Fibroblast of skin of back (primary cell): ENCODE measurements at places on chromosomes 3 and 15.

DNA sequence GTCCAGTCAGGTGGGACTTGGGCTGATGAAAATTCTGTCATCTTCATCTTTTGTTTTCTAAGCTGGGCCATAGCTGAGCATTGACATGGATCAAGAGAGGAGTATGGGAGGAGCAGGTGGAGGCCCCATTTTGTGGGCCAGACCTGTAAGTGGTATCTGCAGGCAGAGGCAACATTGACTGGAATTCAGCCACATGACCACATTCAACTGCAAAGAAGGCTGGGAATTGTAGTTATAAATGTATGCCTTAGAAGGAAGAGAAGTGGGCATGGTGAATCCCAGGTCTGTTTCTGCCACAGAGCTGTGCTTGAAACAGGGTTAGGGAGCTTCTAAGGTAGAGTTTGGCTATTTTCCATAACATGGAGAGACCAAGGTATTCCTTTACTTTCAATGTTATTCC, 11.4 kb downstream of the KCNAB1 start:
- DNase-seq, result no peak

DNA sequence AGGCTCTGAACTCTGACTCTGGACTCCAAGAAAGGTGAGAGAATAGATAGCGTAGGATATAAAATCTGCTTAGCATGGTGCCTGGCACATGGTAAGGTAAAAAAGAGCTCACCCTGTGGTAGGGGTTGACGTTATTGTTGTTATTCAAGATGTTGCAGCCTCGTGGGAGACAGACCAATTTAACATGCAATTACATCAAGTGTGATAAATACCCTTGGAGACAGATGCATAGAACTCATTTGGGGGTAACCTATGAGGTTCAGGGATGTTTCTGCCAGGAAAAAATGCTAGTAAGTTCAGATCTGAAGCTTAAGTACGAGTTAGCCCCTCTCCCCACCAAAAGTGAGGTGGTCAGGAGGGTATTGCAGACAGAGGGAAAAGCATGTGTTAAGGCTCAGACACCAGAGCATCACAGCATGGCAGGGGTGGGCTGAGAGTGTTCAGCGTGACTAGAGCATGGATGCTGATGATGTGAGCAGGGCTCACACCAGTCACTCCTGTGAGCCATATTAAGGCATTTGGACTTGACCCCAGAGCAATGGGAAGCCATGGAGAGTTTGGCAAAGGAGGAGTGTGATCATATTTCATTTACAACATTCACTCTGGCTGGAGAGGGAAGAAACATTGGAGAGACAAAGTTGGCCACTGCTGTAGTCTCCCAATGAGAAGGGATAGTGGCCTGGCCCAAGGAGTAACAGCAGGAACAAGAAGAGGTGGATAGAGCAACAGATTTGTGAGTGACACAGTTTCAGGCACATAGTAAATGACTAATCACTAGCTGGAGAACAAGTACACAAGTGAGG, 181.0 kb downstream of the UACA start:
- DNase-seq, result peak; percentile 39

GRCh38 chr3:127233371-127233770, 40.4 kb downstream of the PRR23E start:
- DNase-seq, result peak; percentile 13

DNA sequence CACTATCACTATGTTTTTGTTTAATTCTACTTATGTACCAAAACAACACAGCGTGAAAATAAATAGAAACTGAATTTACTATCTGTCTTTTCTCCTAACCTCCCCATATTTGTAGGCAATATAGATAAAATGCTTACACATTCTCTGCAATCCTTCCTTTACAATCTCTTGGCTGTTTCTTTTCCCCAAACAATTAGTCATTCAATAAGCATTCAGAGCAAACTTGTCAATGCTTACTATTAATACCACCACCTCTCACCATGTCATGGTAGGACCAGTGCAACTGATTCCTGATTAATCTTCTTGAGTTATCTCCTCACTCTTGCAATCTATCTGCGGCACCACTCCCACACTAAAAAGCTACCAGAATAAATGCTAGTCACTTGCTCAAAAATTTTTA, 74.0 kb upstream of the TTBK2 start:
- peak; percentile 82 for DNase-seq
